H9 (cell line): ENCODE measurements at places on chromosomes 6 and 20. TPM values are rescaled to one million over a fixed set of nuclear protein-coding genes. Genes with fewer than 3 reads are reported as not detected.

FIG4 gene
- 23.1 and 23.5 TPM in 2 replicates for total RNA-seq

DNA sequence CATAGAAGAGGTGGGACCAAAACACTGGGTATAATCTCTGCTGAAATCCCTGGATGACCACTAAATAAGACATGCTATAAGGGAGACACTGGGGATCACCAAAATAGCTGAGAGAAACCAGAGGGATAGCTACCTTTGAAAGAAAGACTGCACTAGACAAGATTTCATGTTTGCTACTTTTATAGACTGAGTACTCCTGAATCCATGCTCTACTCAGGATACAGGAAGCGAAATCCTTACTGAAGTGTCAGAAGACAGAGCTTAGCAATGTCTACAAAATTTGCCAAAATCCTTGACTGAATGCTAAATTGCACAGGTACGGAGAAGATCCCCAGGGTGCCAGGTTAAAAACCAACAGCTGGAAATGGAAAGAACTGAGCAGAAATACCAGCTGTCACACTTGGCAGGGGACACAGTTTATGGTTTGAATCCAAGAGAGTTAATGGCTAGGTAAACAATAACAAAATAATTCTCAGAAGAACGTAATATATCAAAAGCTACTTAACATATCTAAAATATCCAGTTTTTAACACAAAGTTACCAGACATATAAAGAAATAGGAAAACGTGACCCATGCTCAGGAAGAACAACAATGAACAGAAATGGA, 125.4 kb downstream of the MAN1A1 start:
- no peak for DNase-seq

GRCh38 chr6:56850626-56851025, 104.3 kb upstream of the BEND6 start:
- DNase-seq = no peak

DNAH8 gene
- not detected in 2 replicates for total RNA-seq

- DNase-seq = no peak
These were observed 114.3 kb upstream of the DST start for GRCh38 chr6:56756791-56757587.

SPAG4 gene
- 4.9 and 5.3 TPM in 2 replicates for total RNA-seq

SLX4IP gene
- 7.1 and 7.9 TPM in 2 replicates for total RNA-seq
